HuH-7 (cell line): ENCODE measurements at places on chromosomes 6 and 20.

DNA sequence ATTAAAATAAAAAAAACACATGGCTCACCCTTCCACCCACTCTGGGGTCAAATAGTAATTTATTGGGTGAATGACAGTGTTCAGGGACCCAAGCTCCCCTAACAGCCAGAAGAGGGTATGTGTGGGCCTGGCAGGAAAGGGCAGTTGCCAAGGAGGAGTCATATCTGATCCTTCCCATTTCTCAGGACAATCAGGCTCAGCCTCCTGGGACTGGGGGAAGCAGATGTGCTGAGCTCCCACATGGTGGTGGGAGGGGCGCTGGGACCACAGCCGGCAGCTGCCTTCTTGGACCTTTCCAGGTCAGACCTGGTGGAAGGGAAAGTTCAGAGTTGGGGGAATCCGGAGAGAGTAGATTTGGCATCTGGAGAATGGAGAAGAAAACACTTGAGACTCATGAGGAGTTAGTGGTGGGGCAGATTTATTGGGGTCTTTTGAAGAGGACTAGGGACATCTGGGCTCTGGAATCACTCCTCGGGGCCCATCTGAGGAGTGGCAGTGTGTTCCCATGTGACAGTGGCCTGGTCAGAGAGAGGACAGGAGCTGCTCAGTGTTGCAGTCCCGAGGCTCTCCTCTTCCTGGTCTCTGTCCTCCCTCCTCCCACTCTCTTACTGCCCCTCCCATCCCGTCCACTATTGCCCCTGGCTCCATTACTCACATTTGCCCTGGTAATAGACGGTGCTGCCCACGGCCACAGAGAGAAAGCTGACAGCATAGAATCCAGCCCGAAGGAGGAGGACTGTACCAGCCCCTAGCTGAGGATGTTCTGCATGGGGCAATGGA lies 3.0 kb downstream of the LST1 start:
- DNase-seq = no peak

GRCh38 chr6:170174124-170174770 lies 116.6 kb downstream of the DLL1 start:
- DNase-seq = no peak

DNA sequence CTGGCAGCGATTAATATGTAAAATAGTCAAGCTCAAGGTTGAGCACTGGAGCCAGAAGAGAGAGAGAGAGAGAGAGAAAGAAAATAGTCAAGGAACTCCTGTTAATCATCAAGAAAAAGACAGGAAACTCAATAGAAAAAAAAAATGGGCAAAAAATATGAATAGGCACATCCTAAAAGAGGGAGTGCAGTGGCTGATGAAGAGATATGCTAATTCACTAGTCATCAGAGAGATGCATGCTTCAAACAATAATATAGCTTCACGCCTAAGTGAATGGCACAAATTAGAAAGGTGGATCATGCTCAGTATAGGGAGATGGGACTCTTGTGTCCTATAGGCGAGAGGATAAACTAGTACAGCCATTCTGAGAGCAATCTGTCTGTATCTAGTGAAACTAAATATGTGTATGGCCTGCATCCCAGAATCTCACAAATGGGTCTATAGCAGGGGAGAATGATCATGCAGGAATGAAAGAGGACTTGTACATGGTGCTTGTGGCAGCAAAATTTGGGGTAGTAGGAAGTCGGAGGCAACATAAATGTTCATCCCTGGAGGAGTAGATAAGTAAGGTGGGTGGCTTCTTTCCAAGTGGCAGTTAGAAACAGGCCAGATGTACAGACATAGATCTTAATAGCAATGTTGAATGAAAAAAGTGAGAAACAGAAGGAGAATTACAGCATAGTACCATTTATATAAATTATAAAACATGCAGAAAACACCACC lies 176.8 kb downstream of the VEGFA start:
- DNase-seq = no peak

- DNase-seq = no peak
These were observed 154.5 kb downstream of the CFAP61 start for GRCh38 chr20:20206788-20207187.

DNA sequence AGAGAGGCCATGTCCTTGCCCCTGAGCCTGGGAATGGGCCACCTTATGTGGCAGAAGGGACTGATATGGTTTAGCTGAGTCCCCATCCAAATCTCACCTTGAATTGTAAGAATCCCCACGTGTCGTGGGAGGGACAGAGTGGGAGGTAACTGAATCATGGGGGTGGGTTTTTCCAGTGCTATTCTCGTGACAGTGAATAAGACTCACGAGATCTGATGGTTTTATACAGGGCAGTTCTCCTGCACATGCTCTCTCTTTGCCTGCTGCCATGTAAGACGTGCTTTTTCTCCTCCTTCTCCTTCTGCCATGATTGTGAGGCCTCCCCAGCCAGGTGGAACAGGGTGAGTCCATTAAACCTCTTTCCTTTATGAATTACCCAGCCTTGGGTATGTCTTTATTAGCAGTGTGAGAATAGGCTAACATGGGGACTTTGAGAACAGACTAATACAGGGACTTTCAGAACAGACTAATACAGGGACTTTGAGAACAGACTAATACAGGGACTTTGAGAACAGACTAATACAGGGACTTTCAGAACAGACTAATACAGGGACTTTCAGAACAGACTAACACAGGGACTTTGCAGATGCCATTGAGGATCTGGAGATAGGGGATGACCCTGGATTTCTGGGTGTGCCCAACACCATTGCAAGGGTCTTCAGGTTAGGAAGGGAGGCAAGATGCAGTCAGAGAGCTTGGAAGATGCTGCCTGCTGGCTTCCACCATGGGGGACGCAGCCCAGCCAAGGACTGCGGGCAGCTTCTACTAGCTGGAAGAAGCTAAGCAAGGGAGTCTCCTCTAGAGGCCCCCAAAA lies 86.9 kb downstream of the RAMACL start:
- DNase-seq = no peak
